ENCODE measurements at places on chromosomes 4 and X.

DNA sequence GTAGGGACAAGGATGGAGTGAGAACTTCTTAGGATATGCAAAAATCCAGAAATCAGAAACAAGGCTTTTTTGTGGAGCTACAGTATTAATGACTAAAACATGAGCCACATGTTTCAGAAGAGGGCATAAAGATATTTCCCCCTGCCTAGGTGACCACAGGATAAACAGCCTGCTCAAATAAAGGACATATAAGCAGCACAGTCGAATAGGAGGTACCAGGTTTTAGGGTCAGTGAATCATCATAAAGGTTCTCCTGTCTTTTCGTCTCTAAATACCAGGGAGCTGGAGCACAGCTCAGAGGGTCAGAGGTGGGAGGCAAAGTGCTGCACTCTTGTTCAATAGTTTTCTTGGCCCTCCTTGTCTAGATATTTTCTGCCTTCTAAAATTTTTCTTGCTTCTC is 211.9 kb upstream of the HS3ST1 start:
- no peak for DNase-seq

DNA sequence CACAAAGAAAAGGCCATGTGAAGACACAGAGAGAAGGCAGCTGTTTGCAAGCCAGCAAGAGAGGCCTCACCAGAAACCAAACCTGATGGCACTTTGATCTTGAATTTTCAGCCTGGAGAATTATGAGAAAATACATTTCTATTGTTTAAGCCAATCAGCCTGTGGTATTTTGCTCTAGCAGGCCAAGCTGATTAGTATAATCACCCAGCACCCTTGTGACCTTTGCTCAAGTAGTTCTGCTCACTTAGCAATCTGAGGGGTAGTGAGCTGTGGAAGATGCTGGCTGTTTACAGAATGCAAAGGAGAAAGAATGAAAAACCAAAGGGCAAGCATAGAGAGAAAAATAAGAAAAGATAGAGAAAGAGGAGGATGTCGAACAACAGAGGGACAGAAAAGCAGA is 396.4 kb upstream of the BOD1L1 start:
- no peak for DNase-seq

DNA sequence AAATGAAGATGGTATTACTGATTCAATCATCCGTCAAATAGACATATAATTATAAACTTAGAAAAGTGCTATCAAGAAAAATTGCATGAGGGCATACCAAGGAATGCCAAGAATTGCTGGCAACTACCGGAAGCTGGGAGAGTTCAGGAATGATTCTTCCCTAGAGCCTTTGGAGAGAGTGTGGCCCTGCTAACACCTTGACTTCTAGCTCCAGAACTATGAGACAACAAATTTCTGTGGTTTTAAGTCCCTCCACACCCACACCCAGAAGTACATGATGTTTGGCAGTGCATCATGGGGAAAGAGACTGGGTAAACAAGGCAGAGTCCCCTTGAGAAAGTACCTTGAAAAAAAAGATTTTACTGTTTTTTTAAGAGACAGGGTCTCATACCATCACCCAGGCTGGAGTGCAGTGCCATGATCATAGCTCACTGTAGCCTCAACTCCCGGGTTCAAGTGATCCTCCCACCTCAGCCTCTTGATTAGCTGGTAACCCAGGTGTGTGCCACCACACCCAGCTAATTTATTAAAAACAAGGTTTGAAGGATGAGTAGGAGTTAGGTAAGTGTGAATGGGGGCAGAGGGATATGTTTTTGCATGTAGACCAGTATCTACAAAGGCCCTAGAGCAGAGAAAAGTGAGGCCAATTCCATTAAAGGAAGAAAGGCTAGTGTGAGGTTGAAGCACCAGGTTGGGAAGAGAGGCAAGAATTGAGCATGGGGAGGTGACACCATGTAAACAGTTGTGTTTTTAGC is 53.1 kb downstream of the GSX2 start:
- no peak for DNase-seq

- no peak for DNase-seq
Measured at GRCh38 chr4:99447079-99447478, 11.9 kb upstream of the ADH7 start.

GRCh38 chr4:155690044-155690837 is 23.6 kb downstream of the GUCY1A1 start:
- no peak for DNase-seq

GRCh38 chr4:118821590-118822293 is 14.2 kb downstream of the SEC24D start:
- no peak for DNase-seq

DNA sequence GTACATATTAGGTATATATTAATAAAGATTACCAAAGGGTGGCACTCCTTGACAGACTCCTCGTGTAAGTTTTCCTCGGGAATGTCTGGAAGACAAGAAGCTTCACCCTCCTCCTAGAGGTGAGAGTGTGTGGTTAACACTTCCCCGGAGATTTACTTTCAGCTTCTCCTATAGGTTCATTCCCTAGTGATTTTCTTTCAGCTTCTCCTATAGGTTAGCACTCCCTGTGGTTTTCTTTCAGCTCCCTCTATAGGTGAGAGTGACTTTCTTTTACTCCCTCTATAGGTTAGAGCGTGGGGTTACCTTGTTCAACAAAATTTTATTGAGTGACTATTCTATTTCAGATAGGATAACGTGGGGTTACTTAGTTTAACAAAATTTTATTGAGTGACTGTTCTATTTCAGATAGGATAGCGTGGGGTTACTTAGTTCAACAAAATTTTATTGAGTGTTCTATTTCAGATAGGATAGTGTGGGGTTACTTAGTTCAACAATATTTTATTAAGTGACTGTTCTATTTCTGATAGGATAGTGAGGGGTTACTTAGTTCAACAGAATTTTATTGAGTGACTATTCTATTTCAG is 106.0 kb upstream of the PLAC1 start:
- no peak for DNase-seq

GRCh38 chrX:70001269-70001668 is 48.5 kb downstream of the AWAT2 start:
- DNase-seq: no peak

GRCh38 chrX:118554511-118554910 is 58.9 kb downstream of the DOCK11 start:
- no peak for DNase-seq

GRCh38 chr4:70594196-70594595 is 2.1 kb downstream of the AMBN start:
- DNase-seq: no peak

GRCh38 chr4:48247142-48247877 is 22.3 kb downstream of the TEC start:
- DNase-seq: no peak

DNA sequence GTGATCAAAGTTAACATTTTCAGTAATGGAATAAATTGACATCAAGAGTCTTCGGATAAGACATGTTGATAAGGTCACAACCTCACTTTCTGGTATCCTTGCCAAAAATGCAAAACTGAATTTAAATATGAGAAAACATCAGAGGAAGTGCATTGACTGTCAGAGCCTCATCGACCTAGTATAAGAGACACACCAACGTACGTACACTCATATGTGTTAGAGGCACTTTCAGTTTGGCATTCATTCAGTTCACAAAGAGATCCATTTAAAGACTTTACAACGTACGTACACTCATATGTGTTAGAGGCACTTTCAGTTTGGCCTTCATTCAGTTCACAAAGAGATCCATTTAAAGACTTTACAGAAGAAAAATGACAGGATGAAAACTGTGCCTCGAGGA is 280.3 kb downstream of the INPP4B start:
- no peak for DNase-seq

DNA sequence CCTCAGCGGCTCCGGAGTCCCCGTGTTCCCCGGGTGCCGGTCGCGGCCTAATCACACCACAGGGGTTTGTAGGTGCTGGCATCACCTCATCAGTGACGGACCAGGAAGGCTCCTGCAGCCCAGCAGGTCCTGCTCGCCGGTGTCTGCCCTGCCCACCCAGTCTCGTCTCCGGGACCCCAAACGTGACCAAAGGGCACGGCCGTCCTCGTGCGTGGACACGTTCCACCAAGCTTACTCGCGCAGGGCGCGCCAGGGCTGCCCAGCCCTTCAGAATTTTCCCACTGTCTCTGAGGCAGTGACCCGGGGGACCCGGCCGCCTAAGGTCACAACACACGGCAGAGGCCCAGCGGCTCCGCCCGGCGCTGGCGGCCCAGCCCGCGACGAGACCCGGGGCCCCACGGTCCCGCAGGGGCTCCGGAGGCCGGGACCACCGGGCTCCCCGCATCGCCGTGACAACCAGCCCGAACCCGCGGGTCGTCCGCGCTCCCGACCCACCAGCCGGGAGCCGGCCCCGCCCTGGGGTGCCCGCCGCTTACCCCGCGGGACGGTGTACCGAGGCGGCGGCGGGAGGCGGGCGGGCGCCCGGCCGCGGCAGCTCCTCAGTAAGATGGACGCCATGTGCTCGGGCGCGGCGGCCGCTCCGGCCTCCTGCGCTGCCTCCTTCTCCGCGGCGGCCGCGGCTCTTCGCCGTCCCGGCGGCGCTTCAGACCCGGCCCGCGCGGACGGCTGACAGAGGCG is 454 bp downstream of the LETM1 start:
- no peak for DNase-seq

- no peak for DNase-seq
Measured at GRCh38 chr4:38511702-38512101, 152.3 kb upstream of the KLF3 start.

DNA sequence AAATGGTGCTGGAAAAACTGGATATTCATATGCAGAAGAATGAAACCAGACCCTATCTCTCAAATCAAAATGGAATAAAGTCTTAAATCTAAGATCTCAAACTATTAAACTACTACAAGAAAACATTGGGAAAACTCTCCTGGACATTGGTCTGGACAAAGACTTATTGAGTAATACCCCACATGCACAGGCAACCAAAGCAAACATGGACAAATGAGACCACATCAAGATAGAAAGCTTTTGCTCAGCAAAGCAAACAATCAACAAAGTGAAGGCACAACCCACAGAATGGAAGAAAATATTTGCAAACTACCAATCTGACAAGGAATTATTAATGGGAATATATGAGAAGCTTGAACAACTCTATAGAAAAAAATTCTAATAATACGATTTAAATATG is 284.4 kb upstream of the FGF16 start:
- DNase-seq: no peak

DNA sequence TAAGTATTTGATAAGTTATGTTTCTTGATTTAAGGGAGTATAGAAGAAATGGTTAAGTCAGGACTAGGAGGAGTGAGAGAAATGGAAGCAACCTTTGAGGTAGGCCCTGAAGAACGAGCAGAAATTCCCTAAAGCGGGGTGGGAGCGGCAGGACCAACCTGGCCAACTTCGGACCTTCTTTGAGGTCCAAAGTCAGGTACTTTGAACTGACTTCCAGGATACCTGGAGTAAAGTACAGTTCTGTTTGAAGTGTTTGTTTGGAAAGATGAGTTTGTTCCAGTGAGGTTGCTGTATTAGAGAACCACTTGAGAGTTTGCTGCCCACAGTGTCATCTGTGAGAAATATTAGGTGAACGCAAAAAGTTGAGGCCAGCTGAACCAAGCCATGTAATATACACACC is 11.7 kb downstream of the RNF4 start:
- DNase-seq: no peak

GRCh38 chrX:34238896-34239295 is 106.8 kb upstream of the FAM47A start:
- no peak for DNase-seq

GRCh38 chr4:93831716-93832496 is 3.4 kb downstream of the ATOH1 start:
- no peak for DNase-seq

DNA sequence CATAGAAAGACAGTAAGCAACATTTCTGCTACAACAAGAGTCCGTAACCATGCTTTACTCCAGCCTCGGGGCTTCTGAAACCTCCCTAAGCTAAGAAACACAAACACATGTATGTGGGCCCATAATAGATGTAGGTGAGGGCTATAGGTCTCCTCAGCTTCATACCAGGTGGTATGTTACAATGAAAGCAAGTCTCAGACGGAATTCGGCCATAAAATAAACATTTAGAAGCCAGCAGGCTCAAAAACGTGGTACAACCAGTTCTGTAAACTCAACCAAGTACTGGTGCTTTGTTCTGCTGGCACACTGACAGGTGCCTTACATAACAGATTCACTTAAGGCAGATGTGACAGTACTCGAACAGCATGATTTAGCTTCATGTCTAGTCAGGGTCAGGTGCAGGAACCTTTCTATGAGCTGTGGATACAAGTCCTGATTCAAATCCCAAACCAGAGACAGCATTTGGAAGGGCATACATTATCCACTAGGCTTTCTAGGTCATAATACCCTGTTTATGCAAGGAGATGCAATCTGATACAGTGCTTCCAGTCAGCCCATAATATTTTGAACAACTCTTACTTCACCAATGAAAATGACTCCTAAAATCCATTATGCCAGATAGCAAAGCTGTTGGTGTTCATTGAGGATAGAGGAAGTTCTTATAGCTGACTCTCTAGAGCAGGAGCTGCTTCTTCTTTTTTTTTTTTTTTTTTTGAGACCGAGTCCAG is 113.8 kb upstream of the ENPP6 start:
- no peak for DNase-seq

- DNase-seq: no peak
Measured at GRCh38 chrX:74510401-74510800, 89.1 kb downstream of the SLC16A2 start.

GRCh38 chrX:43500246-43500645 is 155.9 kb upstream of the MAOA start:
- no peak for DNase-seq

GRCh38 chrX:74246524-74246923 is 57.5 kb upstream of the ZCCHC13 start:
- DNase-seq: no peak

DNA sequence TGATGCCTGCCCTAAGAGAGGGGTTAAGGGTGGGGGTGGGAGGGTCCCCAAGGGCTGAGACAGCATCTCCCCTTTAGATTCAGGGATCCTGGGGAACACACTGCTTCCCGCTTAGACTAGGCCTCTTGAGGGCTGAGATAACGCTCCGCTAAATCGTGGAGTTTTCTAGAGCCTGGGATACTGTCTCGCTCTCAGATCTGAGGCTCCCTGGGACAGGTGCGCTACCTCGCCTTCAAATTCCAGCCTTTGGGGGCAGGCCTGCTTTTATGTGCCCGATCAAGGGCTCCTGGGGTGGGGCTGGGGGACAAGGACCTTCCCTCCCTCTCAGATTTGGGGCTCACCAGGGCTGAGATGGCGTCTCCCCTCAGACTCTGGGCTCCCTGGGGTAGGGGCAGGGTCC is 440 bp upstream of the ARHGAP36 start:
- no peak for DNase-seq

DNA sequence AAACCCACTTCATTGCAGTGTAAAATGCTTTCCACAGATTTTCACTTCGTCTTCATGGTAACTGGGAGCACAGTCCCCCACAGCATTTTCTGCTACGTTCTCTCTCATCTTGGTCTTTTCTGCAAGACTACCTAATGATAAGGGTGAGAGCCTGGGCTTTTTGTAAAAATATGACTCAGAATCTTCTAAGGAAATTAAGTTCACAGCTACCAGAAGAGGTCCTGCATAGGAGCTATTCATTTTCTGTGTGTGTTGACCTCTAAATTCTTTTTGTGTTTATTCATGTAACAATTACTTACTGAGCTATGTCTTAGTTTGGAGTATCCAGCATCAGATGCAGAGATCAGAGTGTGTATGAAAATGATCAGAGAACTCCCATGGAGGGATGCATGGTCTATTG is 192.2 kb downstream of the CPEB2 start:
- DNase-seq: no peak

GRCh38 chr4:123077330-123077729 is 154.9 kb upstream of the NUDT6 start:
- DNase-seq: no peak

GRCh38 chr4:159105761-159106243 is 2.9 kb downstream of the RAPGEF2 start:
- no peak for DNase-seq

All from activated CD8-positive, alpha-beta memory T cell treated with anti-CD3 and anti-CD28 coated beads for 1 hour (primary cell).